Stromal cell of bone marrow (primary cell): ENCODE measurements at places on chromosomes 5 and 9.

- DNase-seq, result no peak
These were observed 10.0 kb downstream of the OTULINL start for GRCh38 chr5:14591548-14591947.

DNA sequence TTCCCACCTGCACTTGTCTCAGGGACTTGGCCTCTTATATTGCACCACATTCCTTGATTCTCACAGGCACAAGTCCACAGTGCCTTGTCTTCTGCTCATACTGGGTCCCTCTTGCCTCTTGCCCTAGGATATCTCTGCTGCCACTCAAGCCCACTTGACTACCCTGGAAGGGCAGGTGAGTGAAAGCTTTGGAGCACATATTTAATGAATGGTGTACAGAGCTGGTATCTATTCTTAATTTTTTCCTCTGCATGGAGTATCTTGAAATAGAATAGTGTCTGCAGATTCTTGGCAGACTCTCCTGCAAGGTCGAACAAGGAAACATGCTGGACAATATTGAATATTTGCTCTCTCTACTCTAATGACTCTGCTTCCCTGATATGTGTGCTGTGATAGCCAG, 1248.0 kb downstream of the MAT2B start:
- no peak for DNase-seq

DNA sequence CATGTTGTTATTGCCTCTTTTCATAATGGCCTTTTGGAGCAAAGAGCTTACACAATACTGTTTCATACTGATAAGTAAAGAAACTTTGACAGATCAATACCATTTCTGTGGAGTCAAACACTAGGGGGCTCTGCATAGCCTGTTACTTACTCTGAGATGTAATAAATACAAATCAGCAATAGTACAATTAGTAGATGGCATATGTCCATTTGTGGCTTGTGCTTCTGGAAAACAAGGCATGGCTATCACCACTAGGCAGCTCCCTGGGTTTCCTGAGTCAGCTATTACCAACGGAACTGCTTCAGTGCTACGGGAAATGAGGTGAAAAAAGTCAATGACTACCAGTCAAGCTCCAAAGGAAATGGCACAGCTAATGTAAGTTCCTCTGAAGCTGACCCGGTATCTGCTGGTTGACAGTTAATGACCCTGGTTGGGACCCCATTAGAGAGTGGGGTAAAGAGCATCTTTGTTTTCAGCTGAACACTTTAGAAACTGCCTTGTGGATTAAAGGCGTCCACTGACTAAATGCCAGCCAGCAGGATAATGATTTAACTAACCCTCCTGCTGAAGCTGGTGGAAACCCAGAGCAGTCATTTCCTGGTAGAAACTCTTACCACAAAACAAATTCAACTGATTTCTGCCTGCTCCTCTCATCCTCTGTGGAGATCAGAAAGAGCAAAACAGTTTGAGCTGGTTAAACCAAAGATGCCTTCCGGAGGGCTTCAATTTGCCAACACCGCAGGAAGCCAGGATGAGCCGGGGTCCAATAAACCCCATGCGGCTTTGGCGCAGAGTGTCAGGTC, 69.0 kb upstream of the FAM169A start:
- DNase-seq, result peak; percentile 75

GRCh38 chr5:106094204-106094607, 1576.5 kb downstream of the EFNA5 start:
- peak; percentile 14 for DNase-seq

DNA sequence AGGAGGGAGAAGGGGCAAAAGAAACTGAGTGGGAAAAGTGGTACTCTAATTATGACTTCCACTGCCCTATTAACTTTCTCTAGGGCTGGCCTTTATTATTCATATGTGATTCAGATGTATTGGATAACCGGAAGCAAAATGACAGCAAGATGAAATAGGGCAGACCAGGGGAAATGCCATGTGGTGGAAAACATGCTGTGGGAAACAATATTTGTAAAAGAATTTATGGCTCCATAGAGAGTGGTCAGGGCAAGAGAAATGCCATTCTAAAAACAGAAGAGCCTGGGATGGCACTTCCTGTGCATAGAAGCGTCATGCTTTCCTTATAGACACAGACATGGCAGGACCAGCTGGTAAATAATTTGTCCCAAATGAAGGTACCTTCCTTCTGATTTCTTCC, 67.7 kb downstream of the MEGF10 start:
- peak; percentile 56 for DNase-seq

DNA sequence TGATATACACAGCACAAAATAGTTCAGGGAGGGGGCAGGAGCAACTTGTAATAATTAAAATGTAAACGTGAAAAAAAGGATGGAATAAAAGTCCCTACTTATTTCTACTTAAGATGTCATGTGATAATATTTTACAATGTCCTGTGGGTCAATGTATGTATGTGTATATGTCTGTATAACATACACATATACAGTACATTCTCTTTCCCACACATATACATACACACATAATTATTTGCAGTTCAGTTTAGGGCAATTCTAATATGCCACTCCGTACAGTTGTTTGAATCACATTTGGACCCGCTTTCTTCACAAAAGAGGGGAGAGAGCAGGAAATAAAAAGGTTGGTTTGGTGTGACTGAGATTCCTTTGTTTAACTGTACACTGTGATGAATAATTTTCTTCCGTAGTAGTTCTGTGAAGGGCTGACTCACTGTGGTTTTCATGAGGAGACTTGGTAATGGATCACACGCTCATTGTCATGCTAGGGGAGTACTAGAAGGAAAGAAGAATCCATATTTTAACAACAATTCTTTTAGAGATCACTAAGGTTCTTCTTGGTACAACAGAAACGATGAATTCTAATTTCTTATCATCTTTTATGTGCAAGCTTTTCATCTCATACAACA, 26.2 kb upstream of the ACOT12 start:
- peak; percentile 94 for DNase-seq

- no peak for DNase-seq
These were observed 698.3 kb downstream of the MAT2B start for GRCh38 chr5:164203581-164204225.

DNA sequence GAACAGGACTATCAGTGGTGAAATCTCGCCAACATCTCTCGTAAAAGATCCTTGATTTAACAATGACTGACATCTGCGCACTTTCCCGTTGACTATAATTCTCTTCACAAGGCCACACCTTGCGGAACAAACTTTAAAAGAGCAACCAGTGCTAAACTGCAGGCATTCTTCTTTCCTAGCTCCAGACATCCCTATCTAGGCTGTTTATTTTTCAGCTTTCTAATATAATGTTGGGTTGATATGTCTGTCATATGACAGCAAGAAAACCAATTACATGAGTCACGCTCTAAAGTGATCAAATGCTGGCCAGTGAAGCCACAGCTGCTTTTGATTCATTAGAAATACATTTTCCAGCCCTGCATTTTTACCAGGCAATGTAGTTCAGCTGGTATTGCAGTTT, 162.5 kb downstream of the ELAVL2 start:
- DNase-seq, result peak; percentile 5

DNA sequence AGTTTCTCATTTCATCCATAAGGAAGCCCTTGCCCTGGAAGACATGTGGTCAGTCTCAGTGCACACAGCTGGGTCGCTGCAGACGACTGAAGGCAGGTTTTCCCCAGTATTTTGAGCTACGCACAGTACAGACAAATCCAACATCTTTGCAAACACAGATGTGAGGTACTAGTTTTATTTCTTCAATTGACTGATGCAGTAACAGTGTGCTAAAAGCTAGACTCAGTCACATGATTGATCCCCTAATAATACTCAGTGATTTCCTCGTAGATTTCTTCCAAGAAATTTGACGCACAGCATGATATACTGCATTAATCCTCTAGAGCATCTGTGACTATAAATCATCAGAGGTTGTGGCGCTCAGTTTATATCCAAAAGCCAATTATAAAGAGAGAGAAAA, 346.1 kb downstream of the DIRAS2 start:
- DNase-seq, result no peak

DNA sequence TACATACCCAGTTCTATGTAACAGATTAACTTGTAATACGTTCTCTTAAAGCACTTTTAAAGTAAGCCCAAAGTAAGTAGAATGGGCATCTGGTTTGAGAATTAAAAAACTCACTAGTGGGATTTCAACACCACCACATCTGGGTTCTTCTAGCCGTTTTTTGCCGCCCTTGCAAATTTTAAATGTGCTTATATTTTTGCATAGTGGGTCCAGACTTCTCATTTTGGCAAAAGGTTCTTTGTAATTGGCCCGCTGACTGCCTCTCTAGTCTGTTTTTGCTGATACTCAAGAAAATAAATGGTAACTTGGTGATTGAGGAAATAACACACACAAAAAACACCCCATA, 582 bp upstream of the FBXO4 start:
- no peak for DNase-seq
